GM04503 (cell line): ENCODE measurements at places on chromosomes 12 and 14.

DNA sequence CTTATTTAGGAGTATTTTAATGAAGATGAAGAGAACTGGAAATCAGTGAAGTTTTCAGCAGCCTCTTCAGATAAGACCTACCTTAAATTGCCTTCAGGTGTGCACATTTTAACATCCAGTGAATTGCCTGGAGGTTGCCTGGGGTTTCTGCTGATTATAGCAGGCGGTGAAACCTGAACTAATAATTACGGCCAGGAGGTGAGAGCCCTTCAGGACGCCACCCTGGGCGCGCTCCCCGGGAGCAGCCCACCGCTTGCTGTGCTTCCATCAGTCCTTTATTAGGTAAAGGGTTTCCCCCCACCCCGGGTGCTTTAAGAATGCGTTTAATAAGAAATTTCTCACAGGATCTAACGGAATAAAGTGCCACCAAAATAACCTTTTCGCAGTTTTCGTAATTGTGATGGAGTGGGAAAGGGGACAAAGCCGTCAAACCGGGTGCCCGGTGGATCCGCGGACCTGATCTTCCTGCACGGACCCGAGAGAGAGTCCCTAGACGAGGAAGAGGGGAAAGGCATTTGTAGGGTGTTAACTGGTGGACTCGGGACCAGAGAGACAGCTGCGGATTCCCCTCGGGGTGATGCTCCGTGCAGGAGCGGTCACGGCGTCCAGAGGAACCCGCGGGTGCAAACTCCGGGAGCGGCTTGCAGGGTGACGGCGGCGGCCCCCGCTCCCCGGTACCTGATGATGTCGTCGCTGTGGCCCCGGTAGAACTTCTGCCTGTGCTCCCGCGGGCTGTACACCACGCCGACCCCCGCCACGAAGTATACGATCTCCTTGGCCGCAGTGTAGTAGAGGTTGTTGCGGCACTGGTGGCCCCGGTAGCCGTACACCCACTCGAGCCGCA, 902 bp downstream of the EML5 start:
- DNase-seq: no peak

DNA sequence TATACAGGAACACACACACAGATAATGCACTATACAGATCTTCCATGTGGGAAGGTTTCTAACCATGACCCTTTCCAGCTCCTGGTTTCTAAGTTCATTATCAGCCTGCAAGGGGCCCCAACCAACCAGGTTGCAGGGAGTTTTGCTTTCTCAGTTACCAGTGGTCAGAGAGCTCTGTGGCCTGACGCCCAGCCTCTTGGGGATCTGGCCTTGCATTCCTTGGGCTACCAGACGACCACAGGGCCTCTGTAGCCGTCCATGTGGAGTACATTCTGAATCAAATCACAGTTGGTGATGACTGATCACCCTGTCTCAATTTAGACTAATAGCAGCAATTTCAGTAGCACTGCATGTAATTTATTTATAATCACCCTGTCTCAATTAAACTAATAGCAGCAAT, 47.5 kb downstream of the PAH start:
- DNase-seq: no peak

GRCh38 chr12:76921100-76921471, 42.3 kb upstream of the CSRP2 start:
- DNase-seq: no peak

DNA sequence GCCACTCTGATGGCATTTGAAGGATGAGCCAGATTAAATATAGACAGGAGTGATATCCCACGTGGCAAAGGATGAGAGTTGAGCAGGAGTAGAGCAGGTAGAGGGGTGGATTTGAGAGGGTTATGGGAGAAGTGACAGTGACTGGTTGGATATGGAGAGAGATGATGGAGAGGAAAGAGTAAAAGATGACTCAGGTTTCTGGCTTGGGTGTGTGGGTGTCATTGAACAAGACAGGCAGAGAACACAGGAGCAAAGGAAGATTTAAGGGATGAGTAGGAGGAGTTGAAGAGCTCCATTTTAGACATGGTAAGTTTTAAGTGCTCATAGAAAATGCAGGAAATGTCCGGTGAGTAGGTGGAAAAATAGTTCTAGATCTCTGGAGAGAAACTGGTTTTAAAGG, 136.9 kb downstream of the EGLN3 start:
- DNase-seq: no peak

- DNase-seq: no peak
Measured at GRCh38 chr14:77579065-77579464, 37.4 kb downstream of the SPTLC2 start.

DNA sequence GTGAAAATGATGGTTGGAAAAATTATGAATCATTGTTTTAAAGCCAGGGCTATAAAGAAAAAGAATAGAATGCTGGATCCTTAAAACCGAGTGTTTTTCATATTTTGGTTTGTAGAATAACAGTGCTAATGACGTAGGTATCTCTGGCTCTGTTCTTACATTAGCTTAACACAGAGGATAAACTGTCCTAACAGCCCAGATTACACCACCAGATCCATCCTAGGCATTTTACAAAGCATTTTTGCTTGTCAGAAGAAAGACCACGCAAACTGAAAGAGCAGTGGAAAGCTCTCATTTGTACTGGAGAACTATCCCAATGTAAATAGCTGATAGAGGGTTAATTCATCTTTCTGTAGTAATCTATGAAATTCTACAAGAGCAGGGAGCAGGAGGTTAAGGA, 13.6 kb downstream of the IFT81 start:
- no peak for DNase-seq

- DNase-seq: no peak
Measured at GRCh38 chr14:93953739-93954515, 22.4 kb downstream of the ASB2 start.

DNA sequence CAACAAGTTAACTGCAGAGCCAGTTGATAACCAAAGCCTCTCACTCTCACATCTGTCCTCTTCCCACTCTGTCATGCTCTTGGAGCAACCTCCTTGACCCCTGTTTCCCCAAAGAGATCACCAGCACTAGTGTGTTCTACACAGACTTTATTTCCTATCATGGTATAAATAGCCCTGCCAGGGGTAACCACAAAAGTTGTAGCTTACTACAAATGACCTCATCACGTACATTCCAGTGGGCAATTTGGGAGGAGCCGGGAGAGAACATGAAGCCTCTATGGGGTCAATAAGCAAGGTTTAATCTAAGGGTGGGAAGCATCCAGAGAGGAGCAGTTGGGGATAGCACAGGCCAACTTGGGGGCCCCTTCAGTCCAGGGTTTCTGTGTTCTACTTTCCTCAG, 186.5 kb downstream of the KCNA5 start:
- DNase-seq: no peak

DNA sequence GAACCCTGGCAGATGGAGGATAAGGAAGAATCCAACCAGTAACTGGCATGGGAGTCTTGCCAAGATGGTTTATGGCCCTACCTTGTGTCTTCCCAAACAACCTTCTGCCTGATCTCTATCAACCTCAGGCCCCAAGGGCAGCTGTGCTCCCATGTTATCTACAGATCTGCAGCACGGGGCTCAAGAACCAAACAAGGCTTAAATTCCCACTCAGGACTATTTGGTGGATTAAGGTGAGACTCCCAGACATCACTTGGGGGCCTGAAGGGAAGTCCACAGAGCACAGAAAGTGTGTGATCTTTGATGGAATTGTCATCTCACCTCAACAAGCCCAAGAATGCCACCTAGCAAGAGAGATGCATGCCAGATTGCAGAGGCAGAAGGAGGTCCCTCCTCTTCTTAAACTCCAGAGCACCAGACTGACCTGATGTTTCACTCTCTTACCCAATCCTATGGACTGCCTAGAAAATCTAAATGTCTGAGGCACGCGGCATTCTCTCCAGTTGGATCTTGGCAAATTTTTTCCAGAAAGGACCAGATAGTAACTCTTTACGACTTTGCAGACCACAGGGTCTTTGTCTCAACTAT, 759.5 kb upstream of the TBX3 start:
- no peak for DNase-seq

DNA sequence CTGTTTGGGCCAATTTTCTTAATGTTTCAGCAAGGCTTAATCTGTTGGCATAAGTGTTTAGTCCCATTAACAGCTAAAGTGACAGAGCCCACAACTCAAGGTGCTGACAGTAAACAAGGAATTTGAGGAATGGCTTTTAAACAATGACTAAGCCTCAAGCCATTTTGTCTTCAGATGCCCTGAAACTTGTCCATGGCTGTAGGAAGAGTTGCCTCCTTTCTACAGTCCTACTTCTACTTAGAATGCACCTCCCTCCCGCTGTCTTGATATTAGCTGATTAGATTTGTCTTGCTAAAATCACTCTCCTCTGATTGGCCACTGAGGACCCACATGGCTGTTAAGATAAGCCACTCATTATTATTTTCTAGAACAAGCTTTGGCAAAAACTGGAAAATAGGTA, 188.4 kb upstream of the OTX2 start:
- no peak for DNase-seq

GRCh38 chr12:80189241-80189640, 89.9 kb downstream of the OTOGL start:
- DNase-seq: peak; percentile 84

DNA sequence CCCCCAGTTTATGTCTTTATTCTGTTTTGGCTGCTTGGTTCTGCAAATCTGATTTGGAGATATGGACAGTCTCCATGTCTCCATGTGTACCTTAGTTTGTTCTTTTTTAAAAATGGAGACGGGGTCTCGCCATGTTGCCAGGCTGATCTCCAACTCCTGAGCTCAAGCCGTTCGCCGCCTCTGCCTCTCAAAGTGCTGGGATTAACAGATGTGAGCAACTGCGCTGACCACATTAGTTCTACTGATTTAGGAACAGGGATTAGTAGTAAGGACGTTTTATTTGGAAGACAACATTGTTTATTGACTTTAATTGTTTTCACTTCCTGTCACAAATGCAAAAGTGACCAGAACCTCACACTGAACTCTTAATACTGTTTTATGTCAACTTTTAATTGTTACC, 14.7 kb downstream of the AEBP2 start:
- DNase-seq: no peak

DNA sequence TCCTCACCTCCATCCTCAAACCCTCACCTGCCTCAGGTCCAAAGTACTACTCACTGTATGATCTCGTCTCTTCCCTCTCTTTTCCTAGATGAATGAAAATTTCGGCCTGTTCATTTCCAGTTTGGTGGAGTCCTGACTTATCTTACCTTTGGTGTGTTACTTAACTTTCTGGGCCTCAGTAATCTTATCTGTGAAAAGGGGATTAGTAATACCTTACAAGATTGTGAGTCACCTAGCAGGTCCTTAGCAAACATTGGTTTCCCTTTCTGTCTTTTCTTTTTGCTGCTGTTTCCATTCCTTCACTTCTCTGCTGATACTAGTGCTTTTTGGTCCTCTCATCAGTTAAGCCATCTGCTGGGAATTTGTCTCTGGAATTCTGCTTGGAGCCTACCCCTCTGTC, 52.8 kb downstream of the AKAP6 start:
- no peak for DNase-seq

DNA sequence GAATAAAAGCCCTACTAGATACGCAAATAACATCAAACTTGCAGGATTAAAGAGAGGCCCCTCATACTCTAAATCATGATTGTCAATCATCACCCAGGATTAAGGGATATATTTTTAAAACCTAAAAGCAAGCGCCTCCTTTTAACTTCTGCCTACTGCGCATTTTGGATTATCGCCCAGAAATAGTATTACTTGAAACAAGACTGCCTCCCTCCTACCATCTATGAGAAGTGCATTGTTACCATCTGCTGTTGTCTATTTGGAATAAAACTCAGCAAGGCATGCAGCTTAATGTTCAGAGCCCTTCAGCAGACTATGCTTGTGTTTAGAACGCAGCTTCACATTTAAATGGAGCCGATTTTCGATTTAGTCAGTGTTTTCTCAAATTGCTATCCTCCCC, 79.6 kb downstream of the EXOC5 start:
- no peak for DNase-seq

DNA sequence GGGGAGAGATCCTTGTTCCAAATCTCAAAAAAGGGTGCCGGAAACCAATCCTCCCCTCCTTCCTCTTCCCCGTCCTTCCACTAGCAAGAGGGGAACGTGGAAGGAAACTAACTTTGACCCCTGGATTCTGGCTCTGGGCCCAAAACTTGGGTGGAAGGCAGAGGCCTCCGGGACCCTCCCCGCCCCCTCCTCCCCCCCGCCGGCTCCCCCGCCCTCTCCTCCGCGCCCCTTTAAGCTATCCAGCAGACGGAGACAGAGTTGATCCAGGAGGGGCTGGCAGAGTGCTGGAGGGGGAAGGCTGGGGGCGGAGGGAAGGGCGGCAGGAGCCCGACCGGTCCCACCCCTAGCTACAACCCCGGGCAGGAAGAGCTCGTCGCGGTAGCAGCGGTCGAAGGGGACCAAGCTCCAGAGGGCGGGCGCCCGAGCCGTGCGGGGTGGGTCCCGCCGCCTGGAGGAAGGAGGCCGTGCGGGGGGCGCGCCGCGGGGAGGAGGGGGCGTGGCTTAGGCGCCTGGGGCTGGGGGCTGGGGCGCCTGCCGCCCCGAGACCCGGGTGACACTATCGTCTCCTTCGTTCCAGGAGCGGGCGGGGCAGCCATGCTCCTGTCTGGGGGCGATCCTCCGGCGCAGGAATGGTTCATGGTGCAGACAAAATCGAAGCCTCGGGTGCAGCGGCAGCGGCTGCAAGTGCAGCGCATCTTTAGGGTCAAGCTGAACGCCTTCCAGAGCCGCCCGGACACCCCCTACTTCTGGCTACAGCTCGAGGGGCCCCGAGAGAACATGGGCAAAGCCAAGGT, at the start of gene NYNRIN:
Gene NYNRIN (plus strand): TSS at position 351 of the 794 bp plus-strand sequence. CDS start 244 bp downstream, at position 595.
- DNase-seq: no peak

DNA sequence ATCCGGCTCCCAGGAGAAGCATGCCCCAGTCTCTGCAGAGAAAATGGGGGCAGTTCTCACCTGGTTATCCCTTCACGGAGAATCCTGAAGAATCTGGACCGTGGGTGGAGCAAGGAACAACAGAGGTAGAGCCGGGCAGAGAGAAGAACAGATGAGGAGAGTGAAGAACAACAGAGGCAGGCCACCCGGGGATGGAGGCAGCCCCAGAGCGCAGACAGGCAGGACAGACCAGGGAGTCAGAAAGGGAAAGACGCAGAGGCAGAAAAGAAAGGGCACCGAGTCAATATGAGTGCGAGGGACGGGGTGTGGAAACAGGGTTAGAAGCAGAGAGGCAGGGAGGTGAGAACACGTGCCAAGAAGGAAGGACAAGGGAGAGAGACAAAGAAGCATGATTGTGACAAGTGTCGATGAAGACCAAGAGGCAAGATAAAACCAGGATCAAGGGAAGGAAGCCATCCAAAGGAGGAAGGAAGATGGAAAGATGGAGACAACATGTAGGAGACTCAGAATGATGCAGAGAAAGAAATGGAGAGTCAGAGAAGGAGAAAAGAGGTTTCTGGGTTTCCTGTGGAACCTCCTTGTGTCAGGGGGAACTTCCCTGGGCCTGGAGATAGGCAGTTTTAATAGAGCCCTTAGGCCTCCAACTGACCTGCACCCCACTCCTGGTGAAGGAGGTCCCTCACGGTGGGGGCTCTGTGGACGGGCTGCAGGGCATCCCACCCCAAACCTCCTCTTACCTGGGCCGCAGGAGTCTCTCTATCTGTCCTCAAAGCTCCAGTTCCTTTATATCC, at the start of gene MYH6:
Gene MYH6 (minus strand): TSS at position 758 of the 791 bp plus-strand sequence. CDS start 1,050 bp downstream, outside the sequence.
- DNase-seq: no peak
